ENCODE measurements at places on chromosomes 3 and 15.

GRCh38 chr3:8914491-8914890 lies 48.8 kb downstream of the RAD18 start:
- DNase-seq = no peak

DNA sequence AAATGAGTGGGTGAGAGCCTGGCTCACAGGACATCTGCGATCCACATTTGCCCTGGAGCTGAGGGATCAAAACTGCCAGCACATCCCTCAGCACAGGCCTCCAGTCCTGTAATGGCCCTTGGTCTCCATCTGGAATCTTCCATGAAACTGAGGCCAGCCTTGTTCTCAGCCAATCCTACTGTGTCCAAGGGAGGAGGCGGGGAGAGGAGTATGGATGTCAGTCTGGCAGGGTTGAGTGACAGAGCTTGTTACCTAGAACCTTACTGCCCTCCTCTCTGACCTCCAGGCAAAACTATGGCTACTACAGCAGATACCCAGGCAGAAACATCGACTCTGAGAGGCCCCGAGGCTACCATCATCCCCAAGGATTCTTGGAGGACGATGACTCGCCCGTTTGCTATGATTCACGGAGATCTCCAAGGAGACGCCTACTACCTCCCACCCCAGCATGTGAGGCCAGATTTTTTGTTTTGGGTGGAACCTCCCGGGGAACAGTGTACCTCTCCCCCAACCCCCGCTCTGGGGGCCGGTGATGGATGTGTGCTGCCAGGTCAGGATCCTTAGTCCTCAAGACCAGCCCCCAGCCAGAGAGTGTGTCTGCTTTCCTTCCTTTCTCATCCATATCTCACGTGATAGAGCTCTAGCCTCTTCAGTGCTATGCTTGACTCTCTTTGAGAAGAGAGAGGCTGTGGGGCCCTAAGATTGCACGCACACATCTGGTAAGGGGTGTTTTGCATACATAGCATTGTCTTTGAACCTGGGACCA lies 41.3 kb downstream of the CHDH start:
- DNase-seq = no peak

- no peak for DNase-seq
Measured at GRCh38 chr3:59904296-59904695, 854.5 kb upstream of the CFAP20DC start.

DNA sequence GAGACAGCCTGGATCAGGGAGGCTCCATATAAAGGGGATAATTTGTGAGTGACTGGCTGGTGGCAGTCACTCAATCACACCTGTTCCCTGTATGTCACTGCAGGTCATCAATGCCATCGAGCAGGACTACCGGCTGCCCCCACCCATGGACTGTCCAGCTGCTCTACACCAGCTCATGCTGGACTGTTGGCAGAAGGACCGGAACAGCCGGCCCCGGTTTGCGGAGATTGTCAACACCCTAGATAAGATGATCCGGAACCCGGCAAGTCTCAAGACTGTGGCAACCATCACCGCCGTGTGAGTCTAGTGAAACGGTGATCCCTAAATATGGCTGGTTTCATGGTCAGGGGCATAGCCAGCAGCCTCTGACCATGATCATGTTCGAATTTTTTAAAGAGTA lies 453.2 kb downstream of the EPHB1 start:
- no peak for DNase-seq

GRCh38 chr3:32857921-32858320 lies 40.1 kb downstream of the TRIM71 start:
- DNase-seq = no peak

GRCh38 chr3:107242579-107242978 lies 134.7 kb upstream of the CCDC54 start:
- no peak for DNase-seq

Data from Right ventricle myocardium inferior (tissue), 1 donor.